ENCODE measurements at places on chromosomes 12 and 14.

GRCh38 chr12:49868952-49869815, 26.3 kb upstream of the BCDIN3D start:
- no peak for DNase-seq

DNA sequence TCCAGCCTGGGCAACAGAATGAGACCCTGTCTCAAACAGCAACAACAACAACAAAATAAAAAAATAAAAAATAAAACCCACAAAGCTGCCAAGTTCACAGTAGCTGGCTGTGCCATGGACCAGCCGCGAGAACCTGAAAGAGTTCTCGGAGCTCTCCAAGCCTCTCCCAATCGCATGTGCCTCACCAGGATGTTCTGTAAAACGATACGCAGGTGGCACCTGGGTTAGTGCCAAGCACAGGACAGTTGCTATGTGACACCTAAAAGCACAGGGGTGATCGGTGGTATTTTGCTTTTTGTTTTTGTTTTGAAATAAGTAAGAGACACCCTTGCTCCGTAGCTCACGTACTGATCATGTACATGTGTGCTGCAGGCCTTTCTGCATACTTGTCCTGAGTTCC, 52.4 kb downstream of the RFLNA start:
- no peak for DNase-seq

GRCh38 chr14:49863487-49864281, 11.1 kb upstream of the NEMF start:
- DNase-seq = peak; percentile 73

DNA sequence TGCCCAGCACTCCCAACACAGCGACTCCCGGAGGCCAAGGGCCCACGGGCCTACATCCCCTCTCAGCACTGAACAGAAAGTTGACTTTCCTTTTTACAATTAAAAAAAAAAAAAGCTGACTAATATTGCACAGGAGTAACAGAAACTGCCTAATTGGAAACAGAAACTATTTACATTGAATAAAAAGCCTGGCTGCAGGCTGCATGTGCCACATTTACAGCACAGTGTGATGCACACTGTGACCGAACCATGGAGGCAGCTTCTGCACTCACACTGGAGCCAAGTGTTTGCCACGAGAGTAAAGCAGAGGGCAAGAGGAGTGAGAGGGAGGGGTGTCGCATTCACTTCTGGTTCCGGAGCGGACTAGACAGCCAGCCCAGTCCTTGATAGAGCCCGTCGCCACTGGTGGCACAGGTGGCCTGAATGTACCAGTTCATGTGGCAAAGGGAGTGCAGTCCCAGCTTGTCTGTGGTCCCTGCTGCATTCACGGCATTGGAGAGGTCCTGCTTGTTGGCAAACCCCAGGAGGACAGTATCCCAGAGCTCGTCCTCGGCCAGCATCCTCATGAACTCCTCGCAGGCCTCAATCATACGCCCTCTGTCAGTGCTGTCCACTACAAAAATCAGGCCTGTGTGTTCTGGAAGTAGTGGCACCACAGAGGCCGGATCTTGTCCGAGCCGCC, 59.2 kb downstream of the SPPL3 start:
- DNase-seq = no peak

GRCh38 chr12:92757597-92758121, 54.9 kb downstream of the PLEKHG7 start:
- peak; percentile 3 for DNase-seq

- DNase-seq = no peak
These were observed 29.6 kb downstream of the PDZRN4 start for GRCh38 chr12:41217727-41218126.

DNA sequence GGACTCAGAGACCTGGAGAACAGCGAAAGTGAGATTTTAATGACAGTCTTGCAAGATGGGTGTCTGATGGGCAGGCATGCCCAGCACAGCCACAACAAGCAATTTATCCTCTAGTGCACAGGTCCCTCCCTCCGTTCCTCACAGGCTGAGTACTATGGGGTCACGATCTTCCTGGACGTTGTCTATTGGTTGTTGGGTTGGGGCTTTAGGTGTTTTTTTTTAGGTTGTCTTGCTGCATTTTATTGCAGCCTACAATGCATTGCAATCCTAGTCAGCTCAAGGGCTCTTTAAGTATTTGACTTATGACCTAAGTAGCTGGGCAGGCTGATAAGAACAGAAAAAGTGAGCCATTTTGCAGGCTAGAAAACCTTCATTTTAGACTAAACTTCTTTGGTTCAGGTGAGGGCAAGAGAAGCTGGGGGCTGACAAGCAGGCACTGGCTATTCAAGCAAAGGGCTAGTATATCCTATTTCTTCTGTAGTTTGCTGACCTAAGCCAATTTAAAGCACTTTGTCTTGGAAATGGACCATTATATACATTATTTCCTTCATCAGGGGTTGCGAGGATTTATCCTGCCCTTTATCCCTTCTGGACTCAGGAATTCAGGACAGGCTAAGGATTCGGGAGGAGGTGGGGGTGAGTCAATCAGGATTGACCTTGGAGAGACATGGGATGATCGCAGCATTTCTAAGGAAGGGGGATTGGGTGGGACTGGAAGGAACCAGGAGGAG, 6.0 kb downstream of the KRT7 start:
- no peak for DNase-seq

GRCh38 chr12:116323406-116324386, 46.2 kb upstream of the MED13L start:
- DNase-seq = no peak

DNA sequence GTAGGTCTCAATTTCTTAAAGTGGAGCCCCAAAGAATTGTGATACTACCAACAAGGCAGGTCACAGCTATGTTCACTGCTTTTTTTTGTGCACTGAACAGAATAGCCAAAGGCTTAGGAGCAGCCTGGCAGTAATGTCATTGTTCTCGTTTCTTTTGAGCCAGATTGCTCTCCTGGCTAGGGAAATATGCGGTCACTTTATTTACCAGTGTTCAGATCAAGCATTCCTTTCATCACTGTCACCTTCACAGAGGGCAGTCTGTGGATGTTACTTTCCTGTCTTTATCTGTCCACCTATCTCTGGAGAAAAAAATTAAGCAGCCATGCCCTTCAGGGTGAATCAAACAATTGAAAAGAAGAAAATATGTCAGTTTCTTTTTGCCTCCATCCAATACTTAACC, 159.6 kb downstream of the BTG1 start:
- DNase-seq = no peak

GRCh38 chr14:79510659-79511058, 700.6 kb downstream of the DIO2 start:
- DNase-seq = no peak

DNA sequence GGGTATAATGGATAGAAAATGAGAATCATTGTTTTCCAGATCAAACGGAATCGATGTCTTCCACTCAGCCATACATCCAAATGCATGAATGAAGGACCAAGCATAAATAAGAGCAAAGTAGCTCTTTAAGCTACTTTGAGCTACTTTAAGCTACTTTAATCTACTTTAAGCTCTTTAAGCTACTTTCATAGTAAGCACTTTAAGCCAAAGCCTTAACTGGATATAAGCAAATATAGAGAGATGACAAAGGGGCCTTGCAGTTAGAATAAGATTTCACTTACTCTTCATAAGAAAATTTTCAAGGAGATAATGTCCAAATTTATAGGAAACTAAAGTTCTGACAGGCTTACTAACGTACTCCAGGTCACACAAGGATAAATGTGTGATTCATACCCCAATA, 355.6 kb upstream of the KITLG start:
- DNase-seq = no peak

- no peak for DNase-seq
These were observed 219.7 kb downstream of the ZFP36L1 start for GRCh38 chr14:68573126-68573525.

DNA sequence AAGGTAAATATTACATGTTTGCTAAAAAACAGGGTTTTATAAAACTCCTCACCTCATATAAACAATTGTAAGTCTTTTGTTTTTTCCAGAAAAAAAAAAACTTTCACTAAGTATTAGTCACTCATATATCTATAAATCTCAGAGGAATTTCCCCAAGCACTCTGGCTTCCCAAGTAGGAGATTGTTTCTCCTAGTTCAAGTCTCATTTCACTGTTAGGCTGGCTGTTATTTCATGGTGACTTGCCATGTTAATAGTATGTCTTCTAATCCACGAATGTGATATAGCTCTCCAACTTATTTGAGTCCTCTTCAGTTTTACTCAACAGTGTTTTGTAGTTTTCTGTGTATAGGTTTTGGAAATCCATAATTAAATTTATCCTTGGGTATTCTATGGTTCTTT, 61.6 kb downstream of the CAPZA3 start:
- DNase-seq = no peak

DNA sequence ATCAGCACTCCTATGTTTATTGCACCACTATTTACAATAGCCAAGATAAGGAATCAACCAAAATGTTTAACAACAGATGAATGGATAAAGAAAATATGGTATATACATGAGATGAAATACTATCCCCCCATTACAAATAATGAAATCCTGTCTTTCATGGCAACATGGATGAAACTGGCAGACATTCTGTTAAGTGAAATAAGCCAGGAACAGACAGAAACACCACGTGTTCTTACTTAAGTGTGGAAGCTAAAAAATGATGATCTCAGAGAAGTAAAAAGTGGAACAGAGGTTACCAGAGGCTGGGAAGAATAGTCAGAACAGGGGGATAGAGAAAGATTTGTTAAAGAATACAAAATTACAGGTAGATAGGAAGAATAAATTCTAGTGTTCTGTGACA, 113.7 kb upstream of the MDM1 start:
- DNase-seq = no peak

- DNase-seq = no peak
These were observed 13.6 kb upstream of the ACVR1B start for GRCh38 chr12:51937926-51938325.

DNA sequence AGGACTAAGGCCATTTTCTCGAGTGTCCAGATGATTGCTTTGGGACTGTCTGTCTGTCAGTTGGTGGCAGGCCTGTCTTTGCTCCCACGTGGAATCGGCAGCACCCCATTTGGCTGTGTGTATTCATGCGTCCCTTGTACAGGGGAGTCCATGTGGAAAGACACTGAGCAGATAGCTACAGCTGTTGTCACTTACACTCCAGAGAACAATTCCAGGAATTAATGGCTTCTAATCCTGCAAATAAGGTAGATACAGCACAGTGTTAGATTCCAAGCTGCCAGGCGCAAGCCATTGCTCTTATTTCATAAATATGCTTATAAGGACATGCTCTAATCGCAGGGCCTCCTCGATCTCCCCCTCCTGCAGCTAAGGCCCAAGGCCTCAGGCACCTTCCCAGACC, 208.8 kb downstream of the VRK1 start:
- DNase-seq = no peak

- DNase-seq = no peak
These were observed 335.4 kb downstream of the LRIG3 start for GRCh38 chr12:58584880-58585279.

- no peak for DNase-seq
These were observed 133.0 kb upstream of the TMCC3 start for GRCh38 chr12:94783343-94783742.

GRCh38 chr12:119715268-119715620, 47.3 kb downstream of the PRKAB1 start:
- no peak for DNase-seq

- DNase-seq = no peak
These were observed 7.5 kb downstream of the KLRF2 start for GRCh38 chr12:9888665-9889273.

- DNase-seq = no peak
These were observed 131.8 kb upstream of the USP15 start for GRCh38 chr12:62128175-62128975.

DNA sequence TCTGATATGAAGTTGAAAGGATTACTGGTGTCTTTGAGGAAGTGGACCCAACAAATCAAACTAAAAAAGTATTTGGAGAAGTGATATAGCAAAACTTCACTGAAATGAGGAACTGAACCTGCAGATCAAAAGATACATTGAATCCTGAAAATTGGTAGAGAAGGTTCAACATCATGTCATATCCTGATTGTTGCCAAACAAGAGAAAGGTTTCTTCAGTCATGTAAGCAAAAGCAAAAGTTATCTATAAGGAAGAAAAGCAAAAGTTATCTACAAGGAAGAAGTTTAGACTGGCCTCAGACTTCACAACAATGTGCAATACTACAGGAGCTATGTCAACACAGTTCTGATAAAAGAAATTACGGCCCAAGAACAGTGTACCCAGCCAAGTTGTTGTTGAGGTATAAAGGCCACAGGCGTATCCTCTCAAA, 142.7 kb downstream of the RAD51B start:
- no peak for DNase-seq

- no peak for DNase-seq
These were observed 4.7 kb downstream of the MAP3K9 start for GRCh38 chr14:70804556-70805162.

DNA sequence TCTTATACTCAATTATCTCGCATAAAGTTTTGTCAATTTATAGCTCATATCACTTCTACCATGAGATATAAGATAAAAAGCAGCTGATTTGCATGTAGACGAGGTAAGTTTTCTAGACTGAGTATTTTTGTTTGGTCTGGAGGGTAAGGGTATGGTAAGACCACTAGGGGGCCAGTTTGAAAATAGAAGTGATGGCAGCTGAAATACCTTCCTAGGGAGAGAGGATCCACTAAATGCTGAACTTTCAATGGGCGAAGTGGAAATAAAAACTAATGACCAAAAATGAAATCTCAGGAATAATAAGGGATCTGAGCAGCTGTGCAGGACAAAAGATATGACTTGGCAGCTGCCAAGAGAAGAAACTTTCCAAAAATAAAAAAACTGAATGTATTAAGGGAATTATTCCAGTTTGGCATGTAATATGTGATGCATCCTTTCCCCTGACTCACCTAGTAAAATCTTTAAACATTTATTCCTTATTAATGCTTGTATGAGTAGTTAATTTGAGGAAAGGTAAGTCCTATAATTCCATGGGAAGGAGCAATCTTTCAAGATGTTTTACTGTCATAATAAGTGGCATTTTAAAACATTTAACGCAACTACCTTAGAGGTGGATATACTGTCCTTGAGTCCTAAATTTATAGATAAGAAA, 754.5 kb downstream of the C12orf50 start:
- no peak for DNase-seq

GRCh38 chr14:31990926-31991572, 86.1 kb upstream of the ARHGAP5 start:
- no peak for DNase-seq

GRCh38 chr12:3718100-3718499, 34.8 kb downstream of the CRACR2A start:
- peak; percentile 60 for DNase-seq

DNA sequence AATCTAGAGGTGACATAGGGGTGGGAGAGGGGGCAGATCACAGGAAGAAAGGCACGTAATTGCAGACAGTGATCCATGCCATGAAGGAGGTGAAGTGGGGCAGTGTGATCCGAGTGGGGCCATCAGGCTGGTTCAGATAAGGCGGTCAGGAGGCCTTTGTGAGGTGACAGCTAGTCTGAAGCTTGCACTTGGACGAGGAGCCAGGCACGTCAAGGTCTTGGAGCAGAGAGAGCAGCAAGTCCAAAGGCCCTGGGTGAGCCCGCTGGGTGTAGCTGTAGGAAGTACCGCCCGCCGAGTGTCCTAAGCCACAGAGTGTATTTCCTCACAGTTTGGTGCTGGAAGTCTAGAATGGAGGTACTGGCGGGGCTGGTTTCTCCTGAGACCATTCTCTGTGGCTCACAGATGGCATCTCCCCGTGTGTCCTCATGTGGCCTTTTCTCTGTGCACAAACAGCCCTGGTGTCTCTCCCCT, 23.6 kb downstream of the RHOF start:
- no peak for DNase-seq
